ENCODE measurements at places on chromosomes 1 and 21. TPM values are rescaled to one million over a fixed set of nuclear protein-coding genes. Genes with fewer than 3 reads are reported as not detected.

DNA sequence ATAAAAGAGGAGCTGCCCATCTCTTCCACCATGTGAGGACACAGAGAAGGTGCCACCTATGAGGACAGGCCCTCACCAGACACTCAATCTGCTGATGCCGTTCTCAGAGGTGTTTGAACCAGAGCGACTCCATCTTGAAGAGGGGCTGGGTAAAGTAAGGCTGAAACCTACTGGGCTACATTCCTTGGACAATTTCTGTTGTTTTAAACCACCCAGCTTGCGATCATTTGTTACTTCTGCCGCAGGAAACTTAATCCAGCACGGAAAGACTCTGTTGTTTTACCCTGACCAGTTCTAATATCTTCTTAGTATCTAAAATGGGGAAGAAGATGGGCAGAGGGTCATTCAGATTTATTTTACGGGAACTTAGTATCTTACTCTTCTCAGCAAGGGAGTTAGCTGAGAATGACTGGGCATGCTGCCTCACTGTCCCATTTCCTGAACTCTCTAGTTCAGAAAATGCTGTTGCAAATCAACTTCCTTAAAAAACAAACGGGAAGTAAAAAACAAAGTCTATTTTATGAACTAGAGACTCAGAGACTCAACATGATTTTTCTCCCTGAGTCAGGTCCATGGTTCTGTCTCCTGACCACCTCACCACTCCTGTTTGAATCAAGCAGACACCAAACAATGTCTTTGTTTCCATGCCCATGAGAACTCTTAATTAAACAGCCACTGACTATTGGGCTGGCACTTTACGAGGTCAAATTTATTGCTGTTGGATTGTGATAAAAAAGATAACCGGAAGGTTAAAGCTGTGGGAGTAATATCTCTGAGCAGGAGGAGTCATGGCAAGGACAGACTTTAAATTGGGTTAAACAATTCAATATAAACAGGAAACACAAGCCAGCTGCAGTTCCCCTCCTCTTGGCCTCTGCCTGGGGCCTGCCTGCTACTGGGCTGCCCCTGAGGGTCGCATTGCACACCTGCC is 23.8 kb upstream of the IFNAR1 start:
- DNase-seq: peak; percentile 77

GRCh38 chr1:100151679-100152078 is 18.7 kb downstream of the TRMT13 start:
- DNase-seq: no peak

DNA sequence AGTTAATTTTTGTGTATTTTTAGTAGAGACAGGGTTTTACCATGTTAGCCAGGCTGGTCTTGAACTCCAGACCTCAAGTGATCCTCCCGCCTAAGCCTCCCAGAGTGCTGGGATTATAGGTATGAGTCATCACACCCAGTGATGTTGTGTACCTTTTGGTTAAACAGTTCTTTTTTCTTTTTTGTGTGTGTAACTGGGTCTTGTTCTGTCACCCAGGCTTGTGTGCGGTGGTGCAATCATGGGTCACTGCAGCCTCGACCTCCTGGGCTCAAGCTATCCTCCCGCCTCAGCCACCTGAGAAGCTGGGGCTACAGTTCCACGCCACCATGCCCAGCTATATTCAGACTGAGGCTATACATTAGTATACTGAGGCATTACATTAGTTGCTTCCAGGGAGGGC is 37.8 kb downstream of the GABPB2 start:
- DNase-seq: peak; percentile 32

GRCh38 chr1:172040466-172040865 is 199.2 kb downstream of the DNM3 start:
- peak; percentile 93 for DNase-seq

- DNase-seq: no peak
Measured at GRCh38 chr1:230274254-230274653, 151.9 kb downstream of the PGBD5 start.

DNA sequence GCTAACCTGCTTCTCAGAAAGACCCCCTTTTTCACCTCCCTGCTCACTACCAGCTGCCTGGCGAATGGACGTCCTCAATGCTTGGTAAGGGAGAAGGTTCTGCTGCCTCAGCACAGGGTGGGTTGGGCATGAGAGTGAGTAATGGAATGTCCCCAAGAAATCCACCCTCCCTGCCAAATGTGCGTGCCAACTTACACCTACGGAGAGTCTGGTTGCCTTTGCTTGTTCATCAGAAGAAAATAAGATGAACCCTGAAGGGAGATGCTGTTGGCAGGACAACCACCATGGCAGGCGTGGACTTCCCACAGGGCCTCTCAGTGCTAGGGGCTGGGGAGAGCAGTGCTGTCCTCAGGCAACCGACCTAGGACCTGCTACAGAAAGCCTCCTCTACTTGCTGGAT is 106.0 kb downstream of the XCL2 start:
- no peak for DNase-seq

DNA sequence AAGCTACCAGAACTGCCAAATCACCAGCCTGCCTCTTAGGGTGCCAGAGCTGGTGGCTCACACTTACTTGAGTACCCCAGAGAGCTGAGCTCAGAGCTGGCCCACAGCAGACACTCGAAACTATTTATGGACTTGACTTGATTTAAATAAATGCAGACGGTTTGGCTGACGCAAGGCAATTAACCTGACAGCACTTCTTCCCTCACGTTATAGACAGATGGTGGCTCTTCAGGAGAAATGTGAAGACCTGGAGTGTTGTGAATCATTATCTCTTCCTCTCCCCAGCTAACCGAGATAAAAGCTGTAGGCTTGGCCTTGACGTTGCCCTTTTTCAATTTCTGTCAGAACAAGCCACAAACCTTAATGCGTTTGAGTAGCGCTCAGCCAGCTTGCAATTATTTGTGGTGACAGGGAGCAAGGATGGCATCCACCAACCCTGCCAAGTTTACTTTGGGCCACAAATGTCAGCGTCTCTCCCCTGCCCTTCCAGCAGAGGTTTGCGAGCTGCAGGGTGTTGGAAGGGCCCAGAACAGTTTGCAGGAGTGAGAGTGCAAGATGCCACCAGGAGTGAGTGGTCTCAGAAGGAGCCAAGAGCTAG is 34.0 kb upstream of the BCAR3 start:
- DNase-seq: peak; percentile 81

DNA sequence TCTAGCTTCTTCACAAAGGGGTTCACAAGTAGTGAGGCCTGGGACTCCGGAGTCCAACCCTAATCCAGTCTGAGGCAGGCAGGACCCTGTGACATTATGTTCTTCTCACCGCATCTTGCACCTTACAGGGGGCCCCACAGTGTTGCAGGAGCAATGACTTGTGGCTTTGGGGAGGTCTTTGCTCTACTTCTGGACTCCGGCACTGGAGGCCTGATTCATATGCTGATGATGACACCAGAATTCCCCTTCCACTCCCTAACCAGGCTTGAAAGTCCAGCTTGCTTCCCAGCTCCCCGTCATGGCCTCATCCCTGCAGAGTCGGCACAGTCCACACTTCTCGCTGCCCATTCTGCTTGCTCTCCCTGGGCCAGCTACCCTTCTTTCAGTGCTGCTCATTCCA is 96.3 kb upstream of the SLC44A3 start:
- DNase-seq: peak; percentile 48

- peak; percentile 43 for DNase-seq
Measured at GRCh38 chr1:38077523-38078147, 31.0 kb upstream of the POU3F1 start.

GRCh38 chr1:87084244-87084836 is 169.9 kb downstream of the HS2ST1 start:
- peak; percentile 35 for DNase-seq

Gene CCDC190
- 1.7 TPM for total RNA-seq

- no peak for DNase-seq
Measured at GRCh38 chr1:53087332-53088285, 25.6 kb downstream of the PODN start.

- peak; percentile 74 for DNase-seq
Measured at GRCh38 chr1:88802950-88803349, 88.4 kb downstream of the GTF2B start.

- DNase-seq: no peak
Measured at GRCh38 chr1:185421485-185422107, 104.6 kb upstream of the IVNS1ABP start.

DNA sequence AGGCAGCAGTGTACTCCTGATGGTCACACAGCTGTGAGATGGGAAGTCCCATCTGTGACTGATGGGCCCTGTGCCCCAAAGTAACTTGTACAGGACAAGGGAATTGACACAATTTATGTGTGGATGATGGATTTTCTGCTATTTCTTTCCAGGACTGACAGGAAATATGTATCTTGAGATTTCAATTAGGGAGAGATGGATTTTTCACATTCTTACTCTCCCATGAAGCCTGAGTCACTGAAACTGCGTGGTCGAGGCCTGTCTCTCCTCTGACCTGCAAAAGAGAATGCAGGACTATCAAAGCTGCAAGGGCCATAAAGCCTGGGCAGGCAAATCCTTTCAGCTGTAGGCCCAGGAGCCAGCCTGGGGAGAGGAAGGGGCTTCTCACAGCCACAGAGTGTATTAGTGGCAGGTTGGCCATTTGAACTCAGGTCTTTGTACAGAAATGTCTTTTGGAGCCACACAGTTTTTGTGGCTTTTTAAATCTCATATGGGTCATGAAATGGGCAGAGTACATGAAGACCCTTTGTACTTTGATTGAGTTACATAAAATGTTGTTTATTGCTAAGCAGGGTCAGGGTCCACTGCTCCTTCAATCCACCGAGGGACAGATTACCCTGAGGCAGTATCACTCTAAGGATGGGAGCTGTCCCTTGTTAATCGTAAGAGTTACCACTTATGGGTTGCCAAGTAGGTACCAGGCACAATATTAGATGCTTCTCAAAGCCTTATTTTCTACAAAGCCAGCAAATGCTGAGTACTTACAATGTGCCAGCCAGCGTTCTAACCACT is 14.8 kb downstream of the ALX3 start:
- DNase-seq: peak; percentile 26

GRCh38 chr1:106200711-106201110 is 855.8 kb upstream of the PRMT6 start:
- no peak for DNase-seq

GRCh38 chr21:25638660-25639550 is at the start of gene JAM2:
Gene JAM2 (plus strand): TSS chr21:25639258. CDS start chr21:25639822, 564 bp downstream.
- DNase-seq: peak; percentile 58

Gene ZBTB7B
- 20.7 TPM for total RNA-seq

GRCh38 chr1:225242611-225243010 is 185.2 kb downstream of the LBR start:
- no peak for DNase-seq

Gene SPRR5
- not detected for total RNA-seq

GRCh38 chr1:223775054-223775453 is 62.7 kb downstream of the CAPN2 start:
- DNase-seq: no peak

Gene PADI3
- 2.1 TPM for total RNA-seq

GRCh38 chr21:38323721-38324531 is 67.1 kb downstream of the KCNJ15 start:
- peak; percentile 99 for DNase-seq

DNA sequence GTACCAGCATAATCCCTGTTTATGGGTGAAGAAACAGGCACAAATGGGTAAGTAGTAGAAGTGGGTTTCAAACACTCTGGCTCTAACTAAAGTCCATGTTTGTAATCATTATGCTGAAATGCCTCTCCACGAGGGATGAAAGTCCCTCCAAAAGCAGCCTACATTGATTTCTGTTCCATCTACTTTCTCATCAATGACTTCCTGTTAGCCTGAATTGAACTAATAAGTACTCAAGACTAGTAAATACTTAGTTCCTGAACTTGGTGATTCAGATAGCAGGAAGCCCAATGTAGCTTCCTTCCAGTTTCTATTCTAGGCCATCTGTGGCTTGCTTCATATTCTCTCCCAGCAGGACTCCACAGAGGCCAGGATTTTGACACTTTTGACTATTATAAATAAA is 11.3 kb upstream of the BACH1 start:
- DNase-seq: no peak

Gene NBPF14
- total RNA-seq: 15.7 TPM

Gene ELAPOR1
- 0.84 TPM for total RNA-seq

Gene LCE1E
- total RNA-seq: not detected

DNA sequence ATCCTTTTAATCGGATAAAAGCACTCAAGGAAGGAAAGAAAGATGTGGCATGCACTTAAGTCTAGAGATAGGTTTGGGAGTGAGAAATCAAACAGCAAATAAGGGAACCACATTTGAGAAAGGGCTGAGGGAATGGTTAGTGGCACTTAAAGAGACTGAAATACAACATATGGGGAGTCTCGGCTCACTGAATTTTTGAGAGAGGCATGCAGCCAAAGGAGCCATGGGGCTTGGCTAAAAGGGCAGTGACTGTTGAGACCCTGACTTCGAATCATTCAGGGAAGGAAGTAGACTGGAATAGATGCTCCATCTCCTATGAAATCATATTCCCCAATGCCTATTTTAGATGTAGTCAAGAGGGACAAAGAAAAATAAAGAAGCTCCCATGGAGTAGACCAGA is 58.3 kb upstream of the HAO2 start:
- DNase-seq: no peak

GRCh38 chr21:31732597-31733550 is 956 bp upstream of the SCAF4 start:
- no peak for DNase-seq

Gene ASPM
- total RNA-seq: 62.1 TPM

Gene CA6
- total RNA-seq: not detected

GRCh38 chr1:99675994-99676393 is 30.1 kb downstream of the PALMD start:
- DNase-seq: no peak

Measured in M059J (cell line).